Stimulated activated CD4-positive, alpha-beta T cell treated with anti-CD3 and anti-CD28 coated beads, Interleukin-1b, Interleukin-23, amount 100 ng/mL, for 1 hour (primary cell): ENCODE measurements at places on chromosomes 2 and 18.

DNA sequence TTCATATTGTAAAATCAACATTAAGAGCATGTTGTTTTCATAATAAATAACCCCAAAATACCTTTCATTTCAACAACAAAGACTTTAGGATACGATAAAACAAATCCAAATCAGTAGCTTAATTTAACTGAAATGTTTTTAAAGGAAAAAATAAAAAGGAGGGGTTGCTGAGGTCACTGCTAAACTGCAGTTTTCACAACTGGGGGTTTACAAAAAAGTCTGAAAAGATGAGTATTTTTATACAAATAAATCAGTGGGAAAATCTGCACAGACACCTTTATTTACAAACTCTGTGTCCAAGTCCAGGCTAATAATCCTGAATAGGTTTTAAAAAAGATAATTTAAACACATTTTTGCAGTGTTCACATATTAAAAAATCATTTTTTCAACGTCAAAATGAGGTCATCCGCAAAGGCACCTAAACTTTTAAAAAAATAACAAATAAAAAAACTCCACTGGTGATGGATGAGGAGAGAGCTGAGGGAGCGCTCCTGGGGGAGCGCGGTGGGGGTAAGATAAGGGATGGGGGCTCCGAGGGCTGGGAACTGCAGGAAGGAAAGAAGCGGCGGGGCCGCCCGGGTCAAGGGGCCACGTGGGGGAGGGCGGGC is 3.1 kb downstream of the DLX2 start:
- no peak for DNase-seq

GRCh38 chr2:80348953-80349352 is 44.4 kb upstream of the LRRTM1 start:
- DNase-seq, result no peak

- DNase-seq, result no peak
These were observed 221.6 kb downstream of the NR4A2 start for GRCh38 chr2:156110890-156111289.

- no peak for DNase-seq
These were observed 16.1 kb downstream of the KCNS3 start for GRCh38 chr2:17894556-17894955.

DNA sequence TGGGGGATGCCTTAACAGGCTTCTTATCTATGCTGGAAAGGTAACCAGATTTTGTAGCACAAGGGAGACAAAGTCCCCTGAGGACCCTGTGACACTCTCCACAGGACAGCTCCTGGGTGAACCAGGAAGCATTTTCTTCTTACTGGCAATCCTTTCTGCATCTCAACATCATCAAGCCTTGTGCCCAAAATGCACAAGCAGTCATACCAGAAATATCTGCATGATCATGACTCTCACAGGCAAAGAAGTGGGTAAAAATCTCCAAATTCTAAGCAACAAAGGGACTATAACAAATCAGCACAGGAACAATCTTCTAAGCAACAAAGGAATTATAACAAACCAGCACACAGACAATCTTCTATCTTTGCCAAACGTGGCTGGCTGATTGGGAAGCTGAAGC is 99.1 kb upstream of the CD226 start:
- no peak for DNase-seq

- no peak for DNase-seq
These were observed 79.4 kb upstream of the ASB18 start for GRCh38 chr2:236343400-236344161.

- peak; percentile 38 for DNase-seq
These were observed at the start of gene SPR for GRCh38 chr2:72887032-72887739. Gene SPR, plus strand, starts transcription at chr2:72887408. Its CDS starts 25 bp downstream, at chr2:72887433.
